ENCODE measurements at places on chromosomes 16 and 17. TPM values are rescaled to one million over a fixed set of nuclear protein-coding genes. Genes with fewer than 3 reads are reported as not detected.
A peak's percentile ranks its signal among the peaks of the same experiment; 100 is the strongest.

The RARA gene
- polyA plus RNA-seq, result 41.5 TPM

The SPAG9 gene
- 97.0 TPM for polyA plus RNA-seq

GRCh38 chr17:59751955-59752413 lies 44.5 kb downstream of the VMP1 start:
- DNase-seq, result no peak

- DNase-seq, result peak; percentile 81
Observed at GRCh38 chr17:4908711-4909496, 6.0 kb upstream of the CHRNE start.
